ENCODE measurements at places on chromosomes 13 and 19. TPM values are rescaled to one million over a fixed set of nuclear protein-coding genes. Genes with fewer than 3 reads are reported as not detected.
A peak's percentile ranks its signal among the peaks of the same experiment; 100 is the strongest.

- H3K4me3 ChIP-seq = peak overlapping the region; percentile 97
- DNase-seq = no peak
- peak overlapping the region; percentile 38 for H3K27ac ChIP-seq
- no peaks in the 10 kb centered on the region for H3K27me3 ChIP-seq
- H3K36me3 ChIP-seq = peaks cover 74% of the 10 kb centered on the region
Observed at GRCh38 chr13:91351980-91352379, 4.5 kb downstream of the MIR17HG start.

CPT1C gene
- total RNA-seq = 1.1 TPM

DNA sequence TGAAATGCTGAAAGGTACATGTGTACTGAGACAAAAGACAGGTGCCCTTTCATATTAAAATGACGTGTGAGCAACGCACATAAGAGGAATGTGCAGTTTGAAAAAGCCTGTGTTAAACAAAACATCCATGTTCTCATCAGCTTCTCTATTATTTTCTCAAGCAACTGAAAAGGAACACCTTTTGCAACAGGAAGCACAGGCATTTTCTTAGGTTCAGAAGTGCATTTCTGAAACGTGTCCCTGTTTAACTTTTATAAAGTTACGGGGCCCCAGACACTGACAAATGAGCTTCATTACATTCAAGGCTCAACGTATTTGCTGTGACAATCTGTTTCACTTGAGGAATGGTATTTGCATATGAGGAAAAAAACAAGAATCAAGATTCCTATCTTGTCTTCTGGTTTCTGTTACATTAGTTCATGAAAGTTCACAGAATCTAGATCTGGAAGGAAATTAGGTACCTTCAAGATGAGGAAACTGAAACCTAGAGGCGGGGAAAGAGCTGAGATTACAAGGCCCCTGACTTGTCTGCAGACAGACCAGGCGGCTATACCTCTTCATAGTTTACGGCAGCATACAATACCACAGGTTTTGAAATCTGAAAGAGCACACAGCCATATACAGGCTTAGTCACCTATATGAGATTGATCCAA lies 431.7 kb downstream of the KLF12 start:
- H3K27ac ChIP-seq = peak overlapping the region; percentile 88
- H3K36me3 ChIP-seq = peaks cover 7% of the 10 kb centered on the region
- no peaks in the 10 kb centered on the region for H3K27me3 ChIP-seq

DNA sequence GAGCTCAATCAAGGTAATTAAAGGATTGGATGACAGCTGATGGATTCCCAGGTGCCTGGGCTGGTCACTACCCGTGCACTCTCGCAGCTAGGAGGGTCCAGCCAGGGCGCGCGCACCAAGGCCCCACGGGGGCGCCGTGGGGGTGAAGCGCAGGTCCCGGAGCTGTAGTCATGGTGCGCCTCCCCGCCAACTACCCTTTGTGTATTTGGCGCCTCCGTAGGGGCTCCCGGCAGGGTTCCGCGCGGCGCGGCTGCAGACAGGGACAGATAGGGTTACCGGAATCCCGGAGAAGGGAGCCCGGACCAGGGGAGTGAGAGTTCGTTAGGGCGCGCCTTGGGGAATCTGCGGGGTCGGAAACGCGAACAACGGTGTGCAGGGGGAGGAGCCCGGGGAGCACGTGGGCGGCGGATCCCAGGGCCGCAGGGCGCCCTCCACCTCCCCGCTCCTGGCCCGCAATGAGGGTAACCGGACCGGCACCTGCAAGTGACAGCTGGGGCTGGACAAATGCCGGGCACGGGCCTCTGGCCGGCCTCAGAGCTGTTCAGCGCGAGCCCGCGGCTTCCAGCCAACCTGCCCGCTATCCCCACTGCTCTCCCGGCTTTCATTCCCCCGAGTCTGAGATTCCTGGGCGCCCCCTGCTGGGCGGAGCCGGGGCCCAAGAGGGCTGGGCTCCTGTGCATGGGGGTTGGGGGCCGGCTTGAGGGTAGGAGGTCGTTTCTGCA lies 3.4 kb upstream of the PRAM1 start:
- peaks cover 9% of the 10 kb centered on the region for H3K4me1 ChIP-seq
- DNase-seq = peak; percentile 71
- H3K27me3 ChIP-seq = no peaks in the 10 kb centered on the region
- H3K4me3 ChIP-seq = peak overlapping the region; percentile 86

EMP3 gene
- total RNA-seq = 185 TPM

- H3K36me3 ChIP-seq = no peaks in the 10 kb centered on the region
- no peaks in the 10 kb centered on the region for H3K4me1 ChIP-seq
- no peak overlapping the region for H3K4me3 ChIP-seq
- no peaks in the 10 kb centered on the region for H3K27me3 ChIP-seq
Observed at GRCh38 chr13:37313372-37313771, 207.9 kb upstream of the CSNK1A1L start.

ADM5 gene
- 12.0 TPM for total RNA-seq

DNA sequence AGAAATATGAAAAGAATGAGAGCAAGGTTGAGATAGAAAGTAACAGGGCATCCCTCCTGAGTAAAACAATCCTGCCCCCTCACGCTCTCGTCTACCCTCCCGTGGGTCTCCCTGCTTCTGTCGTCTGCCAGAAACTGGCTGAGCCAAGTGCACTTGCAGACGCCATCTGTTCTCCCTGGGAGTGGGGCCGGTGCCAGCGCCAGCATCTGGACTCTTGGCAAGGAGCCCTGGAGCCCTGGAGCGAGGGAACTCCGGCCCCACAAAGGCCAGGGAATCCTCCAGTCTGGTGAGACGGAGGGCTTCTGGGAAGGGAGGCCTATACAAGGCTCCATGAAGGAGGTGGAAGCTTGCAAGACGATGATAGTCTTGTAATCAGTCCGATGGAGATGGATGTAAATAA lies 2.3 kb upstream of the TMEM91 start:
- no peak overlapping the region for H3K27ac ChIP-seq
- DNase-seq = no peak
- H3K36me3 ChIP-seq = no peaks in the 10 kb centered on the region

DNA sequence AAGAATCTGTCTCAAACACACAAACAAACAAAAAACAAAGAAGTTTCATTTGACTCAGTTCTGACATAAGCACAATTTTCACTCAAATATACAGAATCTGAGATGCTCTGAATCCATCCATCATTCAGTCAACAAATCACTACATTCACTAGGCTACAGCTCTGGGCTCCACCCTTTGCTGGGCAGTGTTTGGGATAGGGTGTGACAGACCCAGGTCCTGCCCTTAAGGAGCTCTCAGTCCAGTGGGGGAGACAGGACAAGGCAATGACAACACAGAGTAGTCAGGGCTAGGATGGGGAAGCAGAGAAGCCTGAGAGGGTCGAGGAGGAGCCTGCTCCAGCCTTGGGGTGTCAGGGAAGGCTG lies 45.3 kb downstream of the SPTBN4 start:
- no peak for DNase-seq
- peaks cover 53% of the 10 kb centered on the region for H3K27me3 ChIP-seq
- no peaks in the 10 kb centered on the region for H3K36me3 ChIP-seq
- no peaks in the 10 kb centered on the region for H3K4me1 ChIP-seq

GRCh38 chr19:49746206-49746958 lies 16.7 kb downstream of the TSKS start:
- no peaks in the 10 kb centered on the region for H3K36me3 ChIP-seq
- H3K27ac ChIP-seq = no peak overlapping the region
- no peak overlapping the region for H3K4me3 ChIP-seq
- H3K27me3 ChIP-seq = peaks cover 19% of the 10 kb centered on the region

DNA sequence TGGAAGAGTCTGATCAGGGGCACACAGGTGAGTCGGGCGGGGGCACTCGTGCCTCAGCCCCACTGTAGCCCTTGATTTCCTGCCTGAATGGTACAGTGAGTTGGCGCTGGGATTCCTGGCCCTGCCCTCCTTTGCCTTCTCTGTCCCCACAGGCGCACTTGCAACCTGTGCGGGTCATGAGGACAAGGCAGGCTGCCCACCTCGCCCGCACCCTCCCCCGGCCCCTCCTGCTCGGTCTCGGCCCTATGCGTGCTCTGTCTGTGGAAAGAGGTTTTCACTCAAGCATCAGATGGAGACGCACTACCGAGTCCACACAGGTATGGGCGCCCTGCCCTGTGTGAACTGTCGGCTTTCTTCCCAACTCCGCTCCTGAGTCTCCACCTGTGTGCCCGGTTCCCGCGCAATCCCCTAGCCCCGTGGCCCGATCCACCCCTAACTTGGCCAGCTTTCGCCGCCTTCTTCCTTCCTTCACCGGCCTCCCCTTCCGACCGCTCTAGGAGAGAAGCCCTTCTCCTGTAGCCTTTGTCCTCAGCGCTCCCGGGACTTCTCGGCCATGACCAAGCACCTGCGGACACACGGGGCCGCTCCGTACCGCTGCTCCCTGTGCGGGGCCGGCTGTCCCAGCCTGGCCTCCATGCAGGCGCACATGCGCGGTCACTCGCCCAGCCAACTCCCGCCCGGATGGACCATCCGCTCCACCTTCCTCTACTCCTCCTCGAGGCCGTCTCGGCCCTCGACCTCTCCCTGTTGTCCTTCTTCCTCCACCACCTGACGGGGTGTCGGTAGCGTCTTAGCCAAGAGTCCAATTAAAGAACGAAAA lies 1.6 kb upstream of the KMT2B start:
- DNase-seq = no peak
- H3K27ac ChIP-seq = peak overlapping the region; percentile 98
- H3K27me3 ChIP-seq = peaks cover 16% of the 10 kb centered on the region
- H3K4me3 ChIP-seq = peak overlapping the region; percentile 93
- H3K36me3 ChIP-seq = peaks cover 62% of the 10 kb centered on the region
- peaks cover 41% of the 10 kb centered on the region for H3K4me1 ChIP-seq

PTGER1 gene
- total RNA-seq = 0.40 TPM

GRCh38 chr19:31145007-31145406 lies 204.2 kb downstream of the TSHZ3 start:
- H3K27me3 ChIP-seq = peaks cover 5% of the 10 kb centered on the region
- H3K4me1 ChIP-seq = no peaks in the 10 kb centered on the region
- no peaks in the 10 kb centered on the region for H3K36me3 ChIP-seq
- no peak overlapping the region for H3K4me3 ChIP-seq
- DNase-seq = no peak
- H3K27ac ChIP-seq = no peak overlapping the region

- H3K36me3 ChIP-seq = no peaks in the 10 kb centered on the region
- no peaks in the 10 kb centered on the region for H3K4me1 ChIP-seq
- H3K4me3 ChIP-seq = no peak overlapping the region
Observed at GRCh38 chr13:112143753-112144615, 77.0 kb downstream of the SOX1 start.

DNA sequence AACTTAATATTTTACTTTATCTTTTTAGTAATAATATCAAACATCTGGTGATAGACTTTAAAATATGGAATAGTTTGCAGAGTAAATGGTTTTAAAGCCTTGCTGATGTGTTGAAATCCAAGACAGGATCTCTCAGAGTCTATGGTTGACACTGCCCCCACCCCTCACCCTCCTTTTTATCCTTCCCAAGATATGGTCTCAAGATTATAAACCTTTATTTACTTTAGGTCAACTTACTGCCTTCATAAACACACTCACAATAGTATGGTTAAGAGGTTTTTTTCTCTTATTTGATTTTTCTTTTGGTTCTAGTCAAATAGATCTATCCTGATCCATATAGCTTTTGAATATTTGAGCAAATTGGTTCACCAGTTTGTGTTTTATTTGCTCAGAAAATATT lies 39.0 kb downstream of the PAN3 start:
- peaks cover 35% of the 10 kb centered on the region for H3K36me3 ChIP-seq
- H3K4me3 ChIP-seq = no peak overlapping the region
- no peak for DNase-seq
- H3K27ac ChIP-seq = no peak overlapping the region
- H3K4me1 ChIP-seq = peaks cover 29% of the 10 kb centered on the region

ATP7B gene
- 0.66 TPM for total RNA-seq

DNA sequence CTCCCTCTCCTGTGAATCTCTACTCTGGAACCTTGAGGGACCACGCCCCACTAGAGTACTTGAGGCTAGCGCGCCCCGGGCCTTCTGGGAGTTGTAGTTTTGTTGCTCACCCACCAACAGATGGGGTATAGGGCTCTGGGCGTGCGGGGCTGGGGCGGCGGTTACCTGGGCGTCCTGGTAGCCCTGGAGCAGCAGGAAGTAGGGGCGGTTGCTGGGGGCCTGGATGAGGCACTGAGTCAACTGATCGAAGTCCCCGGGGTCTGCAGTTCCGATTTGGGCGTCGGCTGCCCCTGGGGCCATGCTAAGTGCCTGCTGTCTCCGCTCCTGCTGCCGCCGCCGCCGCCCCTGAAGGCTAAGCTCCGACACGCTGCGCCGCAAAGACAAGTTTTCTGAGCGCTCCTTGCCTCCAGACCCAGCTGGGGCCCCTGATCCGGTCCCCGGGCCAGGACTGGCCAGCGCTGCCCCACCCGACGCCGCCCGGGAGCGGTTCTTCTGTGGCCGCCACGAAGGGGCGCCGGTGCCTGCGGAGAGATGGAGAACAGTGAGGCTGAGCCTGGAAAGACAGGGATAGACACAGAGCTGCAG lies 5.3 kb downstream of the RASIP1 start:
- no peak overlapping the region for H3K4me3 ChIP-seq
- H3K36me3 ChIP-seq = no peaks in the 10 kb centered on the region
- H3K4me1 ChIP-seq = peaks cover 5% of the 10 kb centered on the region
- H3K27ac ChIP-seq = no peak overlapping the region
- DNase-seq = no peak
- peaks cover 8% of the 10 kb centered on the region for H3K27me3 ChIP-seq

- no peak for DNase-seq
- H3K36me3 ChIP-seq = no peaks in the 10 kb centered on the region
- no peaks in the 10 kb centered on the region for H3K27me3 ChIP-seq
- H3K27ac ChIP-seq = no peak overlapping the region
Observed at GRCh38 chr19:35608251-35608650, 4.3 kb upstream of the HAUS5 start.

DNA sequence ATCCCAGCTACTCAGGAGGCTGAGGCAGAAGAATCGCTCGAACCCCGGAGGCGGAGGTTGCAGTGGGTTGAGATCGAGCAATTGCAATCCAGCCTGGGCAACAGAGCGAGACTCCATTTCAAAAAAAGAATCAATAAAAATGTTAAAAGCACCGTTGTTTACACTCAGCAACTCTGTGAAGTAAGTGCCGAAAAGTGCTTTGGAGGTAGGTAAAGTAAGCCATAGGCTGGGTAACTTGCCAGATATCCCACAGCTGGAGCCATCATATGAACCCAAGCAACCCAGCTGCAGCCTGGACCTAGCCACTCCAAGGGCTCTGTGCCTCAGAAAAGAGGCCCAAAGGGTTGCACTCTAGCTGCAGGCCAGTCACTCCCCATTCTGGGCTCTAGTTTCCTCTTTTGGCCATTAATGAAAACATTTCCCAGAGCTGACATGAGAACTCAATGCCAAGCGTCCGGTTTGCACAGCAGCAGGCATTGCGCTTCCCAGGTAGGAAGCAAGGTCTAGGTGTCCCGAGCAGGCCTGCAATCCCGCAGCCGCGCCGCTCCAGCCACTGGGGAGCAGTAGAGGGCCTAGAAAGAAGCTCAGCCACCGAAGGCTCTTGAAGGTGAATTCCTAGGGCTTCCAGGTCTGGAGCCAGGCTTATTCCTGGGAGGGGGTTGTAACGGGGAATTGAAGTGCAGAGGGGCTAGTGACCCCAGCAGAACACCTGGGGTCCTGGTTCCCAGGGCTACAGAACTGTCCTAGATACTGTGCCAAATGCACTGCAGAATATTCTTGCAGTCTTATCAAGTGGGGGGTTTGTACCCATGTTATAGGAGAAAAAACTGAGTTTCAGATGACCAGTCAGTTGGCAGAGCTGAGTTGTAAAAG lies 4.1 kb upstream of the CD79A start:
- H3K36me3 ChIP-seq = peaks cover 41% of the 10 kb centered on the region
- peak overlapping the region; percentile 10 for H3K4me3 ChIP-seq
- peak overlapping the region; percentile 93 for H3K27ac ChIP-seq
- H3K4me1 ChIP-seq = peaks cover 78% of the 10 kb centered on the region
- no peaks in the 10 kb centered on the region for H3K27me3 ChIP-seq

SAE1 gene
- 149 TPM for total RNA-seq
